Substantia nigra (tissue), 51 donors: ENCODE measurements at places on chromosomes 13 and 19.

- no peak for DNase-seq
Measured at GRCh38 chr19:32720936-32721250, 1.3 kb downstream of the TDRD12 start.

GRCh38 chr13:53010374-53011105 is 18.1 kb upstream of the OLFM4 start:
- no peak for DNase-seq

DNA sequence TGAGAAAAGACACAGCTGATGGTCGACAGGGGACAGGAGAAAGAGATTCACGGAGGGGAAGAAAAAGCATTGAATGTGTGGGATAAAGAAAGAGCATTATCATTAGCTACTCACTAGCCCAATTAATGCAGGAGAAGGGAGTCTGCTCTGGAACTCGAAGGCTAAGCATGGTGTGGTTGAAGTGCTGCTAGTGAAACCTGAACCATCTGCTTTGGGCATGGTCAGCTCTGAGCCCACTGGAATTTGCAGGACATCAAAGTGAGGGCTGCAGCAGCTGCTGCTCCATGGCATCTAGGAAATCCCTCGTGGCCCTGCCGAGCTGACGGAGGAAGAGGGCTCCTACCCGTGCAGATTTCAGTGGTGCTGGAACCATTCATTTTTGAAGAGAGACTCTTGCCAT is 320.3 kb downstream of the ATP8A2 start:
- no peak for DNase-seq

GRCh38 chr13:60051754-60052285 is 111.9 kb downstream of the DIAPH3 start:
- no peak for DNase-seq

- no peak for DNase-seq
Measured at GRCh38 chr13:104286566-104287290, 1220.5 kb upstream of the SLC10A2 start.

DNA sequence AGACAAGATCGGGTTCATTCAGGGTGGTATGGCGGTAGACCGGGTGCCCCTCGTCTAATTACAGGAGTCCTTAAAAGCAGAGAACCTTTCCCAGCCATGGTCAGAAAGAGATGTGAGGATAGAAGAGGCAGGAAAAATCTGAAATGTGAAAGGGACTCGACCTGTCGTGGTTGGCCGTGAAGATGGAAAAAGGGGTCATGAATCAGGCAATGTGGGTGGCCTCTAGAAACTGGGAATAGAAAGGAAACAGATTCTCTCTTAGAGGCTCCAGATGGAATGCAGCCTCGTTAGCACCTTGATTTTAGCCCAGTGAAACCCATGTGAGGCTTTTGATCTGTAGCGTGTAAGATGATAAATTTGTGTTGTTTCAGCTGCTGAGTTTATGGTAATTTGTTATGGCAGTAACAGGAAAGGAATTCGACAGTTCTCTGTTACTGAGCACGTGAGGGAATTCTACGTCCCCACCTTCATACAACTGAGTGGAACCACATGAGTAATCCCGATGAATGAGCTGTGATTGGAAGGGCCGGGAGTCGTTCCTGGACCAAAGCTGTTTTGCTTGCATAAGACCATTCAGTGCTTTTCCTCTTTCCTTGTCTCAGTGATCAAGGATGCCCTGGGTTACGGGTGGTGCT is 11.0 kb upstream of the CA11 start:
- DNase-seq = no peak

DNA sequence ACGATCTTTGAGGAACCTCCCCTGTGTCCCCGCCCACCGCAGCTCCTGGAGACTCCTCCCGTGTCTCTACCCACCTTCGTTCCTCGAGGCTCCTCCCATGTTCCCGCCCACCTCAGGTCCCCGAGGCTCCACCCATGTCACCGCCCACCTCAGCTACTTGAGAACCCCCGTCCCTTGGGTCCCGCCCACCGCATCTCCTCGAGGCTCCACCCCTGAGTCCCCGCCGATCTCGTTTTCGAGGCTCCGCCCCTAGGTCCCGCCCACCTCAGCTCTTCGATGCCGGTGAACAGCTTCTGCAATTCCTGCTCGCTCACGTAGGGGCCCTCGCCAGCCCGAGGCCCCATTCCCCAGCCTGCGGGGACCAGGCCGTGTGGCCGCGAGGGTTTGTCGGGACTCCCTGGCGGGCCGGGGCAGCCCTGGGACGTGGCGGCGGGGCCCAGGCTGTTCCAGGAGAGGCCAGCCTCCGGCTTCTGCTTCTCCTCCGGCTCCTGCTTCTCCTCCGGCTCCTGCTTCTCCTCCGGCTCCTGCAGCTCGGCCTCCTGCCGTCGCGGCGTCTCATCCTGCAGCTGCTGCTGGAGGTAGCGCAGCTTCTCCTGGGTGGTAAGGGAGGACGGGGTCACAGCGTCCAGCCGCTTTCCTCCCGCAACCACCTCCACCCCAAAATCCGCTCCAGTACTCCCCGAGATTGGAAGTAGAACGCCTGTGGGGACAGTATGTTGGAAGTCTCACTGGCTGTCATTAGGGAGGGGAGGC is 16.7 kb downstream of the TSKS start:
- DNase-seq = no peak

GRCh38 chr13:74443631-74444030 is 309.4 kb upstream of the KLF12 start:
- DNase-seq = no peak

- DNase-seq = no peak
Measured at GRCh38 chr13:72643311-72643989, 84.0 kb downstream of the MZT1 start.

DNA sequence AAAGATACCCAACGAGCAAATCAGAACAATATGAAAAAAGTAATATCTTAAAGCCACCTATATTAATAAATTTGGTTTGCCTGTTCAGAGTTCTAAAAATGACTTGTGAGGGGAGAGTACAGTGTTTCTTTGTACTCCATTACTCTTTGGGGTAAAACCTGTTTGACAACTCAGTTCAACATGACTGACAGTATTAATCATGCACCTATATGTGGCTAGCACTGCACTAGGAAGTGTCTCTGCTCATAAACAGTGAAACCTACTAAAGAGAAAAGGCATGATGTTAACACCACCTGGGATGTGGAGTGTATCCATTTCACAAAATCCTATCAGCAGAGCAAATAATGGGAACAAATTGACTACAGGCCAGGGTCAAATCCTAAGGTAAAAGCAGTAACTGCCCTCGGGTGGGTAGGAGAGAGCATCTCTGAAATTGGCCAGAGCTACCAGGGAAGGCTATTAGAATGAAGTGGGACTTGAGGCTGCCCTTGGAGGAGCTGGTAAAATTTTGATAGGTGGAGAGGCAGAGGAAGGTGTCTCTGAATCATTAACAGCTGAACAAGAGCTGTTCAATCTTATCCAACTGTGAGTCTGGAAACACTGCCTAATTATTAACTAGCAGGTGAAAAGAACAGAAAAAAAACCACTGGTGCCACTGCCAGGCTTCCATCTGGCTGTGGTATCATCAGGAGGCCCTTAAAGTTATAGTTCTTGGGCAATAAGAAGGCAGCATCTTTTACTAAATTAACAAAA is 365.1 kb downstream of the DNAJC15 start:
- DNase-seq = no peak

DNA sequence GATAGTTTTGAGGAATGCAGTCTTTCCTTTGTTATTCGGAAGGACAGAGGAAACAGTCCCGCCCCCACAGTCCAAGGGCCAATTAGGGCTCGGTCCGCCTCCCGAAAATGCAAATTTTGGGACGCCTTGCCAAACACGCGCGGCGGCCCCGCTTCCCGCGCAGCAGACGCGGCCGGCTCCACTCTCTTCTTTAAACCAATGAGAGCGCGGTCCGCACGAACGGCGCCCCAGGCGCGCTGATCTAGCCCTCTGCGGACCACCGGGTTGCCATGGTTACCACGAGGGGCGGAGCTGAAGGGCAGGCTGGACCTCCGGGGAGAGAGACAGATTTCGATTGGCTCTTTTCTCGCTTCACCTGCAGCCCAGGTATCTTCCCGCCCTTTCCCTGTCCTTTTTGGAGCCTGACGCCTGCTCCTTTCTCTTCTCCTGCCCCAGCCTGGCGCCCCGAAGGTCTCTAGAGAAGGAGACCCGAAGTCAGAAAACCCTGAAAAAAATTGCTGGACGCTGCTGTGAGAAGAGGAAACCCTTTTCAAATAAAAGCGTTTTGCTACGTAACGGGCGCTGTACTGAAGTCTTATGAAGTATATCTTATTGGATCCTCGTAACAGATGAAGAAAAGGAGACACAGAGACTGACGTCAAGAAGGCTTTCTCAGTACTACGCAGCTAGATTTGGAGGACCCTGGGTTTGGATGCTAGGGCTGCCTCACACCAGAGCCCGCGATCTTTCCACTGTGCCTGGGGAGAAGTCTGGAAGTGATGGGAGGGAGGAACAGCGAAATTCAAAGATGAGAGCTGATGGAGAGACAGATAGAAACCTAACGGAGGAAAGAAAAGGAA is 2.0 kb downstream of the PTH2 start:
- DNase-seq = no peak

DNA sequence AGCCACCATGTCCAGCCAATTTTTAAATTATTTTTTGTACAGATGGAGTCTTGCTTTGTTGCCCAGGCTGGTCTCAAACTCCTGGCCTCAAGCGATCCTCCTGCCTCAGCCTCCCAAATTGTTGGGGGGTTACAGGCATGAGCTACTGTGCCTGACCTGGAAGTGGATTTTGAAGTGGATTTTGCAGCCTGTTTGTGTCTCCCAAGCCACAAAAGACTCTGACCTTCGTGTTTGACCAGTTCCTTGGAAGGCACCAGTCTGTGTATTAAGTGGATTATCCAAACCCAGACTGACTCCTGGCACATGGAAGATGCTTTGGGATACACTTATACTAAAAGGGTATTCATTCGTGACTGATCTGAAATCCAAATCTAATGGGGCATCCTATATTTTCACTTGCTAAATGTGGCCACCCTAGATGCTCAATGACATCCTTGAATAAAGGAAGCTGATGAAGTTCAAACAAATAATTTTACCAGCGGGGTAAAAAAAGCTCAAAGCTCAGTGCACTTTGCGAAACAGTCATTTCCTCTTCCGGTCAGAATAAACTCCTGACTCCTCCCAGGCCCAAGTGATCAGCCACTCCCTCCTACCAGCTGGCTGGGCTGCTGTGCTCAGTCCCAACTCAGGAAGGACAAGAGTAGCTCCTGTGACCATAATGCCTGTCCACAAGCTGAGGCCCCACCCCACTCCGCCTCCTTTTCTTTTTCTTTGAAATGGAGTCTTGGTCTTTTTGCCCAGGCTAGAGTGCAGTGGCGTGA is 32.6 kb upstream of the GATAD2A start:
- DNase-seq = peak; percentile 18

- peak; percentile 9 for DNase-seq
Measured at GRCh38 chr13:48731957-48732569, 78.3 kb downstream of the CYSLTR2 start.

DNA sequence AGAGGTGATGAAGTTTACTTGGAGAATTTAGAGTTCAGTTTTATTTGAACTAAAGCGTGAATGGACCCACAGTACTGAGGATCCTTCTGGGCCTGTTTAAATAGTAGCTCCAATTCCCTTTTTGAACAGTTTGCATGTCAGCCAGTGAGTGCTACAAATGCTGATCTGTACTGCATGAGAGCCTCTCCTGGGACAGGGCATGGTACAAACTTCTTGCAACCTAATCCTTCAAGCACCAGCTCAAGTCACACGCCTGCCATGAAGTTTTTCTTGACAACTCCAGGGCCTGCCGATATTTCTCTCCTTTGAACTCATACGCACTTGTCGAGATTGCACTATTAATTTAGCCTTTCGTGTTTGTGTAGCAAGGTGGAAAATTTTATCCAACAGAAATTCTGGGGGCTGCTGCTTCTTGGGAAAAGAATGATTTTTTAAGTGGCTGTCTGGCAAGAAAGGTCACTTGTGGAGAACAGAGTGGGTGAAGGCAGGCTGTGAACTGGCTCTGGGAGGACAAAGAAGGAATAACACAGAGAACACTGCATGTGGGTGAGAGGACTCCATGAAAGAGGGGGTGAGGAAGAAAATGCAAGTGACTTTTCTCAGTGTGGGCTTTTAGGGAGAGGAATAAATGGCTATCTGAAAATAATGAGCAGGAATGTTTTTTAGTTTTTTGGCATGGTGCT is 192.5 kb downstream of the NDFIP2 start:
- no peak for DNase-seq

- no peak for DNase-seq
Measured at GRCh38 chr13:94176561-94176960, 302.9 kb downstream of the DCT start.

- no peak for DNase-seq
Measured at GRCh38 chr19:14826006-14826405, 9.0 kb downstream of the OR7A5 start.

- DNase-seq = no peak
Measured at GRCh38 chr13:57624565-57625435, 6.7 kb upstream of the PCDH17 start.

DNA sequence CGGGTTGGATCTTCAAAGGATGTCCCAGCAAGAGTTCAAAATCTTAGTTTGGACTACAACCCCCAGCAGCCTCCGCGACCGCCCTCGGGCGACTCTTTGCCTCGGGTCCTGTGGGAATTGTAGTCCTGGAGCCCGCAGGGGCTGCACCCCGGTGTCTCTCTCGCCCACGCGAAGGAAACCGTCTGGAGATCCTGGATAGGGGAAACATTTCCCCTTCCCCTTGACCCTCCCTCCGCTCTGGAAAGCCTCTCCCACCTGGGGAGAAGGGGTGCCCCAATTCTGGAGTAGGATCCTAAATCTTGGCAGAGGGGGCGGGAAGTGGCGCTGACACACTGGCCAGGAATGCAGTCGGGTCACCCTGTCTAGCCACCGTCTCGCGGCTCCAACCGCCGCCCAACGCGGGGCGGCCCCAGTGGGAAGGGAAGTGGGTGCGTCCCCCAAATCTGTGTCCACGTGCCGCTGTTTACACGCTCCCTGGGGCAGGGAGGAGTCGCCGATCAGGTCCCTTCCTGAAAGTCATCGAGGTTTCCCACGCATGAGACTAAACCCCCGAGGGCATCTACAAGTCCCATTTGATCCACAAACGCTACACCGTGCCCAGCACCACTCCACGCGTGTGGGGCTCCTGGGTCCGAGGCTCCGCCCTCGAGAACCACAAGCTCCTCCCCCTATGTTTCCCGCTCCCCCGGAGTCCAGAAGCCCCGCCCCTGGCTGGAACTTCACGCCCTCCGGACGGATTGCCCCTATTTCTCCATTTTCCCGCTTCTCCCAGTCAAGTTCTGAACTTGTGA is 761 bp upstream of the PPP1R13L start:
- peak; percentile 78 for DNase-seq

DNA sequence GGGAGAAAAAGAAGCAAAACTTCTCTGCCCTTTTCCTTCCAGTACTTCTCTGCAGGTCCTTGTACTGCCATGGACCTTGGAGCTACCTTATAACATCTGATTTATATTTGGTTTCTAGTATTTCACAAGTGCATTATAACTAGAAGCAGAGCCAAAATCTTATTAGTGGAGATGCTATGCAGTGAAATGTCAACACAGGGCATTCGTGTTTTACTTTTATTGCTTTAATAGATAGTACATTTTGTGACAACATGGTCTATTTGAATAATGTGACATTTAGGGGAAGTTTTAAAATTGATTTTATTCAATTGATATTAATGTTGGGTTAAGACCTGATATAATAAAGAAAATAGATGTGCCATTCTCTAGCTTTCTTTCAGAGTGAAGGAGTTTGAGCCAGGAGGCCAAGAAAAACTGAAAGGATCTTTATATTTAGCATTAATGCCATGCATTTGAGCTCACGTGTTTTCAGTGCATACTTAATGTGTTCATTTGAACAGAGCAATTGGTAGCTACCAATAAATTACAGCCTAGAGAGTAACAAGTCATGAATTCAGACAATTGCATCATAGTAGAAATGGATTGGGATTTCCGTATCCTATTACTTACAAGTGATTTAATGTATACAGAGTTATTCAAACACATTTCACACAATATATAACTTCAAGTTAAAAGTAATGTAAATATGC is 863.8 kb downstream of the GPC5 start:
- no peak for DNase-seq
